ENCODE measurements at places on chromosomes 5 and 9.

GRCh38 chr9:19934301-19934871 is 145.5 kb upstream of the SLC24A2 start:
- H3K4me1 ChIP-seq, result no peaks in the 10 kb centered on the region
- H3K27ac ChIP-seq, result no peak overlapping the region
- no peaks in the 10 kb centered on the region for H3K27me3 ChIP-seq
- peak overlapping the region; percentile 43 for H3K4me3 ChIP-seq
- no peaks in the 10 kb centered on the region for H3K36me3 ChIP-seq

GRCh38 chr5:72464071-72464470 is 43.1 kb downstream of the ZNF366 start:
- no peaks in the 10 kb centered on the region for H3K27me3 ChIP-seq
- no peak overlapping the region for H3K27ac ChIP-seq
- no peak overlapping the region for H3K4me3 ChIP-seq
- no peaks in the 10 kb centered on the region for H3K36me3 ChIP-seq
- no peak for DNase-seq

GRCh38 chr5:150142959-150143349 is 12.7 kb downstream of the PDGFRB start:
- H3K4me1 ChIP-seq, result peaks cover 61% of the 10 kb centered on the region
- no peak overlapping the region for H3K4me3 ChIP-seq
- H3K27ac ChIP-seq, result peak overlapping the region; percentile 74
- no peaks in the 10 kb centered on the region for H3K27me3 ChIP-seq
- DNase-seq, result peak; percentile 36

- peaks cover 15% of the 10 kb centered on the region for H3K36me3 ChIP-seq
- no peaks in the 10 kb centered on the region for H3K27me3 ChIP-seq
- H3K27ac ChIP-seq, result no peak overlapping the region
- DNase-seq, result no peak
- no peak overlapping the region for H3K4me3 ChIP-seq
- no peaks in the 10 kb centered on the region for H3K4me1 ChIP-seq
Measured at GRCh38 chr5:31477971-31478370, 53.9 kb downstream of the DROSHA start.

DNA sequence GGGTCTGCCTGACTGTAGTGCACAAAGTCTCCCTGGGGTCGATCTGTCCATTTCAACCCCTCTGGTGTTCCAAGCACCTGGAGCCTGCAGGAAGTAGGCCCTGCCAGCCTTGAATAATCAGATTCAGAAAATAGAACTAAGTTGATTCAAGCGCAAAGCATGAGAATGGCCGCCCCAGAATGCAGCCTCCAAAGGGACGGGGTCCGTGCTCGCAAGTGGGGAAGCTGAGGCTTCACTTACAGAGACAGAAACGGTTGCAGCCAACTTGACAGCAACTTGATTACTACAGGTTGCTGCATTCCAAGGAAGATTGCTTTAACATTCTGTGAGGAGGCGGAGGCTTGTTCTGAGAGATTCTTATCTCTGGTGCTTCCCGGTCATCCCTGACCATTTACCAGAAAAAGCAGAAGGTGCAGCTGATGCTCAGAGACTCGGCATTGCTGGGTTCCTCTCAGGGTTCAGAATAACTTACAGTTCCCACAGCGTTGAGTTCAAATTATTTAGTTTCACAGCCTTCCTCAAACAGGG is 14.9 kb upstream of the LRRC14B start:
- H3K4me1 ChIP-seq, result no peaks in the 10 kb centered on the region
- no peak overlapping the region for H3K27ac ChIP-seq
- H3K4me3 ChIP-seq, result no peak overlapping the region
- DNase-seq, result no peak
- H3K36me3 ChIP-seq, result no peaks in the 10 kb centered on the region
- H3K27me3 ChIP-seq, result no peaks in the 10 kb centered on the region

DNA sequence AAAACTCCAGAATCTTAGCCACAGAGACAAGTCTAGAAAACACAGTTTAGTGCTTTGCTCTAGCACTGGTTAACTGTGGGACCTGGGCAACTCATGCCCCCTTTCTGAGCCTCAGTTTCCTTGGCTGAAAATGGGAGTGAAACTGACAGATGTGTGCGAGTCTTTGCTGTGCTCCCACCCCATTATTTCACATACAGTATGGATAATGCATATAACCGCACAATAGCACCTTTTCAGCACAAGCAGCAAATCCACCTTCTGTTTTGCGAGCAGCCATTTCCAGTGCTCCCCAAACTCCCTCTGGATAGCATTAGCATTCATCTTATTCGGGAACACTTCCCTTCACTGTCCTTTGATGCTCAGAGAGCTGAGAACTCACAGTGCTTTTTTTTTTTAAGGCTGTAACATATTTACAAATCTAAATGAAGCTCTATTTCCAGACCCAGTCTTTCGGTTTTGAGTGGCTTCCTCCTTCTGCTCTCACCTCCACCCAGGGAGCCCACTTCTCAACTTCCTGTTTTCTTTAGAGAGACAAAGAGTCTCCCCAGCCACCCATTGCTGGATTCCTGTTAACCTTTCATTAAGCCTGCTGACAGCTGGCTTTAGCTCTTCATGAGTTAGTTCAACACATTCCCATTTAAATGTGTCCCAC is 49.2 kb downstream of the TIMD4 start:
- no peak overlapping the region for H3K4me3 ChIP-seq
- H3K27ac ChIP-seq, result peak overlapping the region; percentile 25
- DNase-seq, result peak; percentile 38
- no peaks in the 10 kb centered on the region for H3K36me3 ChIP-seq
- no peaks in the 10 kb centered on the region for H3K27me3 ChIP-seq

GRCh38 chr9:109421026-109421970 is 76.8 kb downstream of the PTPN3 start:
- no peak for DNase-seq
- no peaks in the 10 kb centered on the region for H3K36me3 ChIP-seq
- no peak overlapping the region for H3K4me3 ChIP-seq
- no peak overlapping the region for H3K27ac ChIP-seq
- H3K4me1 ChIP-seq, result no peaks in the 10 kb centered on the region

DNA sequence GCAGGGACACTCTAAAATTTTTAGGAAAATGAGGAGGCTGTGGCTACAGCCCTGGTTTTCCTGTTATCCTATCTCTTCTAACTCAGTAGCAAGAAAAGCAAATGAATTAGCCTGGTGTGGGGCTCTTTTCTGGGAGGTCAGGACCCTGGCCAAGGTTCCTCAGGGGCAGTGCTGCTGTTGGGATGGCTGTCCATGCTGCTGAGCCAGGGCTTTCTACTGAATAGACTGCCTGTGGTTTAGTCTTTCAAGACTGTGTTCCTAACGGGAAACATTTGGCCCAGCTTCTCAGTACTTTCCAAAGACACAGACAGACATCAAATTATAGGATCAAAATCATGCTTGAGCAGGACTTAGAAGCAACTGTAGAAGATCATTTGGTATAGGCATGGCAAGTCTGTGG is 18.1 kb downstream of the TNC start:
- H3K27me3 ChIP-seq, result no peaks in the 10 kb centered on the region
- H3K27ac ChIP-seq, result peak overlapping the region; percentile 75
- DNase-seq, result no peak
- H3K36me3 ChIP-seq, result no peaks in the 10 kb centered on the region
- peaks cover 14% of the 10 kb centered on the region for H3K4me1 ChIP-seq

DNA sequence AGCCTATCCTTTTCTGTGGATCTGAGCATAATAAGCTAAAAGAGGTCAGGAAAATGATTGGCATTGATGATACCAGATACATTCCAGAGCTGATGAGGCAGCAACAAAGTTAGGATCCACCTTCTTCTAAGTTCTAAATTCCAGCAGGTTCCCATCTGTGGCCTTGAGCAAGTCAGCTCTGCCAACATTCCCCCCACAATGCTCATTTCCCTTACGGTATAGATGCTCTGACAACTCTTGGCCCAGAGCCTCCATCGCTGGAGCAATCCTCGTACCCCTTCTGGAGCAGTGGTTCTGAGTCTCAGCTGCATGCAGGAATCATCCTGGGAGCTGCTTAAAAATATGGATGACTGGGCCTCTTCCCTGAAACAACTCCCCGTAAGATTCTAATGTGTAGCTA is 78.1 kb downstream of the MED27 start:
- no peak overlapping the region for H3K4me3 ChIP-seq
- peaks cover 4% of the 10 kb centered on the region for H3K4me1 ChIP-seq
- no peaks in the 10 kb centered on the region for H3K27me3 ChIP-seq

- no peak overlapping the region for H3K4me3 ChIP-seq
- H3K27me3 ChIP-seq, result no peaks in the 10 kb centered on the region
- no peak for DNase-seq
- no peaks in the 10 kb centered on the region for H3K36me3 ChIP-seq
Measured at GRCh38 chr5:142065273-142065672, 43.3 kb upstream of the NDFIP1 start.

DNA sequence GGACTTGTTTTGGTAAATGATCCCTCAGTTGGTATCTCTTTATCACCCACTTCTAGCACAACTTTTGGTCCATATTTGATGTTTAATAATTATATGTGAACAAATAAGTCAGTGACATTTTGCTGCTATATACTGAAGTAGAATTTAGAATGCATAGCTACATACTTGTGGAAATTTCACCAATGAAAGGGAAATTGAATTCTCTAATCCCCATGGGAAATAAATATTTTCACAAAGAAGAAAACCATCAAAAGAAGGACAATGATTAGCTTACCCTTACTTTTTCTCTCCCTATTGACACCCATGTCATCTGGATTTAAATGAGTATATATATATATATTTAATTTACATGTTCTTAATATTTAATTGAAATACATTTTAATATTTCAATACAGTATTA is 94.3 kb upstream of the DAB2 start:
- H3K4me3 ChIP-seq, result no peak overlapping the region
- no peaks in the 10 kb centered on the region for H3K27me3 ChIP-seq
- peaks cover 24% of the 10 kb centered on the region for H3K4me1 ChIP-seq
- no peak for DNase-seq
- H3K27ac ChIP-seq, result peak overlapping the region; percentile 45
- H3K36me3 ChIP-seq, result no peaks in the 10 kb centered on the region

GRCh38 chr9:114570742-114571141 is 16.8 kb upstream of the ATP6V1G1 start:
- no peak overlapping the region for H3K4me3 ChIP-seq
- H3K27me3 ChIP-seq, result no peaks in the 10 kb centered on the region
- H3K27ac ChIP-seq, result no peak overlapping the region
- H3K36me3 ChIP-seq, result no peaks in the 10 kb centered on the region
- H3K4me1 ChIP-seq, result no peaks in the 10 kb centered on the region

DNA sequence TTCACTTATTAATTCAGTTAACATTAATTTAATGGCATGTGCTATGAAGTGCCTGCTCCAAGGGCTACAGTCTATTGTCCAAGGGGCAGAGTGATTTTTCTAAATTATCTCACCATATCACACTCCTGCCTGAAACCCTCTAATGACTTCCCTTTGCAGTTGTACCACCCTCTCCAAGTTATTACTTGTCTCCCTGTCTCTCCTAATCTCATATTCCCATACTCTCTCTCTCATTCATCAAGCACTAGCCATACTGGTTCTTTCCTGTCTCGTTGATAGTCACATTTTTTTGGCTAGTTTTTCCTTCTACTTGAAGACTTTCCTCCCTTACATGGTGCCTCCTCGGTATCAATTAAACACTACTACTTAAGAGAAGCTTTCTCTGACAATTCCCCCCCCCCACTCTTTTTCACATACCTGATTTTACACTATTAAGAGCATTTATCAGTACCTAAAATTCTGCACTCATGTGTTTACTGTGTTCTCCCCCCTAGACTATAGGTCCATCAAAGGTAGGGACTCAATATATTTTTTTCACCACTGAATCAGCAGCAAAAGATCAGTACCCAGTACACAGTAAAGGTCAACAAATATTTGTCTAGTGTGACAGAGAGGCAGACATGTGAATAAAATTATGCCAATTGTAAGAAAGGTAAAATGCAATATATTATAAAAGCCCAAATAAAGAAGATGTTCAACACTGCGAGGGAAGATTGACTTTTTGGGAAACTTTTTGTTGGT is 19.0 kb downstream of the RICTOR start:
- no peak for DNase-seq
- H3K27ac ChIP-seq, result no peak overlapping the region

DNA sequence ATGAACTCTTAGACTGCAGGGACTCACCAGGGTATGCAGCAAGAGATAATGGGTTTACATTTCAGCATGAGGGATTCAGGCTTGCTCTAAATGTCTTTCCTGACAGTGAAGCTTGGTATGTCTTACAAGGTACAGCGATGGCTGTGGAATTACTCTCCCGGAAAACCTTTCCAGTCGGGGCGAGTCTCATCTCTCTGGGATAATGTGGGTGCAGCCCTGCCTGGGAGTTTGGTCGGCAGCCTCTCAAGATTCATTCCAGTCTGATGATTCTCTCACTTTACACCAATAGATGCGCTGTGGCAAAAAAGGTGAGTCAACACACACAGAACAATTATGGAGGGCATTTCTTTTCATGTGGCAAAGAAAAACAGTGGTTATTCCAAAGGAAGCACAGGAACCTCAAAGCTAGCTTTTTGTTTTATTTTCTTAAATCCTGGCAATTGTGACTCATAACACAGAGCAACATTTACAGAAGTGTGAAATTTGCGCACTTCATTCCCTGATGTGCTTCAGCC is 190.3 kb downstream of the DCP2 start:
- no peaks in the 10 kb centered on the region for H3K27me3 ChIP-seq
- no peak for DNase-seq
- no peak overlapping the region for H3K27ac ChIP-seq
- H3K4me1 ChIP-seq, result no peaks in the 10 kb centered on the region
- no peak overlapping the region for H3K4me3 ChIP-seq

GRCh38 chr5:137335493-137335892 is 163.6 kb downstream of the SPOCK1 start:
- H3K4me3 ChIP-seq, result no peak overlapping the region
- H3K27me3 ChIP-seq, result no peaks in the 10 kb centered on the region
- H3K4me1 ChIP-seq, result no peaks in the 10 kb centered on the region
- DNase-seq, result no peak
- no peak overlapping the region for H3K27ac ChIP-seq
- no peaks in the 10 kb centered on the region for H3K36me3 ChIP-seq

GRCh38 chr5:67081261-67081660 is 115.3 kb downstream of the CD180 start:
- H3K36me3 ChIP-seq, result no peaks in the 10 kb centered on the region
- H3K27me3 ChIP-seq, result no peaks in the 10 kb centered on the region
- H3K27ac ChIP-seq, result no peak overlapping the region
- no peak overlapping the region for H3K4me3 ChIP-seq

GRCh38 chr9:134205672-134206310 is 41.4 kb upstream of the RNU6ATAC start:
- H3K27me3 ChIP-seq, result no peaks in the 10 kb centered on the region
- no peaks in the 10 kb centered on the region for H3K36me3 ChIP-seq
- no peak overlapping the region for H3K27ac ChIP-seq
- H3K4me3 ChIP-seq, result no peak overlapping the region
- peak; percentile 55 for DNase-seq

GRCh38 chr9:123269281-123269680 is 895 bp upstream of the STRBP start:
- peak overlapping the region; percentile 44 for H3K4me3 ChIP-seq
- no peaks in the 10 kb centered on the region for H3K27me3 ChIP-seq
- no peaks in the 10 kb centered on the region for H3K36me3 ChIP-seq
- DNase-seq, result no peak
- H3K27ac ChIP-seq, result peak overlapping the region; percentile 86
- H3K4me1 ChIP-seq, result peaks cover 19% of the 10 kb centered on the region

DNA sequence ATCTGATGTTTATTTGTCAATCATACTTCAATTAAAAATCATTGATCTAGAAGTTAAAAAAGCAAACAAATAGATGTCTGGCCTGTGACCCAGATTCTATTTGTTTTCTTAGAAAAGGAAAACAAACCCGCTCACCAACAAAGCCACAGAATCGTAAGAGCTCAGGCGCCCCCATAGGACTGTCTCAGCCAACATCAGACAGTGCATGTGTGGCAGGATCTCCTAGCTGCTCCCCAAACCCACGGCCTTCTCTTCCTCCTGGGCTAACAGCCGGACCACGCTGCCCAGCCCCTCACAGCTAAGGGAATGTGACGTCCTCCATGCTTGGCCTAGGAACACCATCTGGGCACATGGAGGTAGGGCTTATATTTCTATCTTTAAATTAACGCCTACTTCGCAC is 19.4 kb downstream of the OR2Y1 start:
- H3K36me3 ChIP-seq, result no peaks in the 10 kb centered on the region
- no peak for DNase-seq
- H3K27me3 ChIP-seq, result peaks cover 13% of the 10 kb centered on the region
- H3K27ac ChIP-seq, result no peak overlapping the region
- no peak overlapping the region for H3K4me3 ChIP-seq
